Hippocampal formation (tissue), 2 donors: ENCODE measurements at places on chromosomes 1 and 21.
A peak's percentile ranks its signal among the peaks of the same experiment; 100 is the strongest.

- no peak for DNase-seq
Observed at GRCh38 chr1:112544011-112544688, 35.4 kb downstream of the WNT2B start.

- DNase-seq, result no peak
Observed at GRCh38 chr21:43209575-43210453, 41.0 kb downstream of the CRYAA start.

GRCh38 chr1:230160957-230161771 lies 94.1 kb downstream of the GALNT2 start:
- DNase-seq, result no peak

- DNase-seq, result no peak
Observed at GRCh38 chr21:45947716-45948255, 33.8 kb upstream of the COL6A1 start.

DNA sequence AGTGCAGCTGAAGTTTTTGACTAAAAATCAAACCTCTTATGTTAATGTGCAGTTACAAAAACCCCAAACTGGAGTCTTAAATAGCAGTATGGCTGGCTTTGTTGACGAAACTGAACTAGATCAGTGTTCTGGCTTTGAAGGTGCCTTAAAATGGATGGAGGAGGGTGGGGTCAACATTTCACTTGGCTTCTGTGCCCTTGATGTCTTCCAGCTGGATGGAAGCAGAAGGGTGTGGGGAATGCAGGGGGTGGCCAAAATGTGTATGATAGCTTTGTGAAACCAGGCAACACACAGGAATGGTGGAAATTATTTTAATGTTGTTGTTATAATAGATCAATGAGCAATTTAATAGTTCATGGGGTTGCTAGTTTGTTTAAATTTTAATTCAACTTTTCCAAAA lies 96.8 kb upstream of the C1orf105 start:
- no peak for DNase-seq

DNA sequence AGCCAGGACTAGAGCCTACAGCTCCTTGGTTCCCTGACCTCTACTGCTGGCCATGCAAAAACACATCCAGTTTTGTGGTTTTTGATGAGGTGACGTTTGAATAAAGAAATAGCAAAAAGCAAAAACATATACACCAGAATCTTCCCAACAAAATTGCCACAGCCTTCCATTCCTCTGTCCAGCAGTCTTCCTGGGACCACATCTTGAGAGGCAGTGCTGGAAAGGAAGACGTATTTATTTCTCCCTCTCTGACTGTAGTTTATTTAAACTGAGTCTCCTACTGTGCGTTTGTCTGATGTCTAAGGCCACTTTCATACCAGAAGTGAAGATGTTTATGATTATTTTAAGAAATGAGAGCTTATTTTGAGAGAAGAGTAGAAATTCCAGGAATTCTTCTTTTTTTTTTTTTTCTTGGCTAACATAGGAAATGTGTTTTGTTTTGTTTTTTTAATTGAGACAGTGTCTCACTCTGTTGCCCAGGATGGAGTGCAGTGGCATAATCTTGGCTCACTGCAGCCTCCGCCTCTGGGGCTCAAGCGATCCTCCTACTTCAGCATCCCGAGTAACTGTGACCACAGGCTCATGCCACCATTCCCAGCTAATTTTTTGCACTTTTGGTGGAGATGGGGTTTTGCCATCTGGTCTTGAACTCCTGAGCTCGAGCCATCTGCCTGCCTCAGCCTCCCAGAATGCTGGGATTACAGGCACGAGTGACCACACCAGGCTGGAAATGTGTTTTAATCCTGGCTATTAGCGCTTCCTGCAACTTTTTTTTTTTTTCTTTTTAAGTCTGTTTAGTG lies 118.5 kb downstream of the ITSN1 start:
- DNase-seq, result no peak

GRCh38 chr21:45595574-45596295 lies 47.8 kb upstream of the PCBP3 start:
- no peak for DNase-seq

DNA sequence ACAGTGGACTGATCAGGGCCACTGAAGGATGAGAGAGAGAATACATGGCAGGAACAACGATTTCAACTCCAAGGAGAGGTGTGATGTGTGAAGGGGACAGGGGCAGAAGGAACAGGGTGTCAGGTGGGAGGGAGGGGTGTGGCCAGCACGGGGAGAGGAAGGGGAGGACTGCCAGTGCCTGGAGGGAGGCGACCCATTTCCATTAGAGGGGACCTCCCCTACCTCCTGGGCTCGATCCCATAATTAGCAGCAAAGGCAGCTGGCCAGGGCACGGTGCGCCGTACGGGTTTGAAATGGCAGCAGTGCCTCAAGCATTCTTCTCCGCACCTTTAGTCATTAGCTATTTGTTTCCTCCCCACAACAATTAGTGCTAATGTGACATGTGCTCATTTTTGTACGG lies 22.7 kb downstream of the CRYAA start:
- DNase-seq, result no peak

DNA sequence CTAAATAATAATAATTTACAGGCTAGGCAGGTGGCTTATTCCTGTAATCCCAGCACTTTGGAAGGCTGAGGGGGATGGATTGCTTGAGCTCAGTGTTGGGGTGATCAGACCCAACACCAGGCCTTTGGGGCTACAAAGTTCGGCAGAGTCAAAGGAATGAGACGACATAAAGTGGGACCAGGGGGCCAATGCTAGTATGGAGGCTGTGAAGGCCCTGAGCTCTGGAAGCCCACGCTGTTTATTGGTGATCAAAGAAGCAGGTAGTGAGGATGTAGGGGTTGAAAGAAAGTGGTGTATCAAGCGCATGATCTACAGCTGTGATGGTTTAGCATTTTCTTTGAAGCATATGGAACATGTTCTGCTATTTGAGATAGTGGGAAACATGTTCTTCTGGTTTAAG lies 5.6 kb downstream of the BTBD8 start:
- DNase-seq, result no peak

GRCh38 chr1:206864939-206865671 lies at the start of gene IL20:
Gene IL20 (plus strand): TSS chr1:206865623. CDS start chr1:206865853, 230 bp downstream.
- DNase-seq, result peak; percentile 4

GRCh38 chr1:7468248-7468647 lies 302.8 kb upstream of the VAMP3 start:
- DNase-seq, result no peak

- DNase-seq, result no peak
Observed at GRCh38 chr1:65371544-65371943, 48.9 kb upstream of the LEPR start.

DNA sequence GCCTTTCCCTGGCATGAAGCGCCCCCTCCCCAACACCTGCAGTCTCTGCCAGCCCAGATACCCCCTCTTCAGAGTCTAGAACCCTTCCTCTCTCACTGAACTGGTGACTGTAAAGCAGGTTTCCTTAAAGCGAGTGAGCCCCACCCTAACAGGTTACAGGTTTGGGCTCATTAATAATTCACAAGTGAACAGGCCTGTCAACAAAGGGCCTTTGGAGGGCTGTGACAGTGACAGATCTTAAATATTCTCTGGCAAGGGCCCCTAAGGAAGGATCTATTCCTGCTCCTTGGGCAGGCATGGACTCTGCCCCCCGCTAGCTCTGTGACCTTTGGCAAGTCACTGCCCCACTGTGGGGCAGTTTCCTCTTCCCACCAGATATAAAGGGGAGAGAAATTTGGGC lies 5.6 kb upstream of the TTC39A start:
- DNase-seq, result no peak

DNA sequence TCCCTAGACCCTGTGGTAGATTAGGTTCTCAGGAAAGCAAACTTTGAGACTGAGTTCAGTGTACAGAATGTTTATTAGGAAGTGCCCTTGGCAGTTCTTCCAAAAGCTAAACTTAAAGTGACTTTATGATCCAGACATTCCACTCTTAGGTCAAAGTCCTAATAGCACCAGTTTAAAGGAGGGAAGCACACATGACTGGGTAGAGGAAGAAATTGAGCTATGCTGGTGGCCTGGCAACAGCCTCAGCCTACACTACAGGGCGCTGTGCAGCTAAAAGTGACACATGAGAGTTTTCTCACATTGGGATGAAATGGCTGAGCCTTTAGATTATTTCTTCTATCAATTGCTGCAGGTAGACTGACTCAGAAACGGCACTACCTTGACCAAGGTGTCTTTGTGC lies 280.4 kb downstream of the BRINP2 start:
- DNase-seq, result no peak

DNA sequence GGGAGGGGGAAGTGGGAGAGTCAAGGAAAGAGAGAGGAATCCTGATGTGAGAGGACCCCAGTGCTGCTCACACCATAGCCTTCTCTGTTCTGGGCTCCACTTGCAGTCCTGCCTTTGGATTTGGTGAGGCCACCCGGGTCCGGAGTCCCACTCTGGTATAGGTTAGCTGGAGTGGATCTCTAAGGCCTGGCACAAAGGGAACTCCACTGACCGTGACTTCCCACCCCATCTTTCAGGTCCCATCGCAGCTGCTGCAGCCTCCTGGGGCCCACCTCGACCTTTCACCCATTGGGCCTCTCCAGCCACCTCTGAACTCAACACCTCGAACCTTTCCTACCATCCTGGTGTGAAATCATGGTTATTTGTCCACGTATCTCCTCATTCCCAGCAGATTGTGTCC lies 324.4 kb downstream of the MATN1 start:
- no peak for DNase-seq

GRCh38 chr1:7430691-7431090 lies 340.4 kb upstream of the VAMP3 start:
- no peak for DNase-seq

- DNase-seq, result no peak
Observed at GRCh38 chr1:18687273-18687672, 56.6 kb downstream of the PAX7 start.

DNA sequence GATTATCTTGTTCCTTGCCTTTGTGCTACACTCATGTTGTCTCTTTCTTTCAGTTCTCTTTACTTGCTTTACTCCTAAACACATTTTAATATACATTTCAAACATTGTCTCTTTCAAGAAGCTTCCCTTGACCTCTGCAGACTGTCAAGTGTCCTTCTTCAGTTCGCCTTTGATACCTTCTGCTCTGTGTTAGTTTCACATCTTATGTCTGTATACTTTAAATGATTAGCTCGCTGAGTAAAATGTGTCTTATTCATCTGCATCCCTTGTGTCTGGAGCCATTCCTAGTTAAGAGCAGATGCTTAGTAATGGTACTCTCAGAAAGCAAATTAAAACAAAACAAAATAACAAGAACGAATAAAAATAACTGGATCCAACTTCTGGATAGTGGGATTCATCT lies 303.3 kb downstream of the S1PR1 start:
- no peak for DNase-seq

GRCh38 chr1:38308780-38309179 lies 262.2 kb upstream of the POU3F1 start:
- no peak for DNase-seq

DNA sequence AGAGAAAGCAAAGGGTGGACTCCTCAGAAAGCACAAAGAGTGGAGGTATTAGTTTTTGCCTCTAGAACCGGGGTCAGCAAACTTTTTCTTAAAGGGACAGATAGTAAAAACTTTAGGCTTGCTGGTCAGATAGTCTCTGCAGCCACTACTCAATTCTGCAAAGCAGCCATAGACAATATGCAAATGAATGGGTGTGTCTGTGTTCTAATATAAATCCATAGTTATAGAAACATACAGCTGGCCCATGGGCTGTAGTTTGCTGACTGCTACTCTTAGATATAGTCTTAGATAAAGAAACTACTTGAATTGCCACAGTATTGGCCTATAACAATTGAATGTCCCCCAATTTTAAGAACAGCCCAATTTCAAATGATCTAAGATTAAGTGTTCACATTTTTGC lies 101.6 kb upstream of the CACHD1 start:
- no peak for DNase-seq

- DNase-seq, result no peak
Observed at GRCh38 chr21:40200946-40201345, 333.7 kb downstream of the PCP4 start.

GRCh38 chr21:19731251-19731650 lies 1267.0 kb upstream of the NCAM2 start:
- no peak for DNase-seq

- DNase-seq, result no peak
Observed at GRCh38 chr1:168288311-168289052, 7.8 kb downstream of the TBX19 start.

- DNase-seq, result no peak
Observed at GRCh38 chr1:227378871-227379554, 60.7 kb upstream of the CDC42BPA start.

DNA sequence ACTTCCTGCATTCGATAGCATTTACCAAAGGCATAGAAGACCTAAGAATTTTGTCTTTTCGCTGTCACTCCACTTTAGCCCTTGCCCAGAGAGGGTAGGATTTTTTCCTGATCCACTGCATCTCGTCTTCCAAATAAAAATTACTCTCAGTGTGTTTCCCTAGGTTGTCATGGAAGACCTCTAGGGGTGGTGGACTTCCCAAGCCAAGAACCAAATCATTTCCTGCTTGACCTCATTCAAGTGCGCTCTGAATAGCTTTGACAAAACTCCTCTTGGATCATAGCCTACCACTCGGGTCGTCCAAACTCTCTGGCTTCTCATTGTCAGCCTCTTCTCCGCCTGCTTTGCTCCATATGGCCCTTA lies 431 bp upstream of the C1orf52 start:
- peak; percentile 42 for DNase-seq

DNA sequence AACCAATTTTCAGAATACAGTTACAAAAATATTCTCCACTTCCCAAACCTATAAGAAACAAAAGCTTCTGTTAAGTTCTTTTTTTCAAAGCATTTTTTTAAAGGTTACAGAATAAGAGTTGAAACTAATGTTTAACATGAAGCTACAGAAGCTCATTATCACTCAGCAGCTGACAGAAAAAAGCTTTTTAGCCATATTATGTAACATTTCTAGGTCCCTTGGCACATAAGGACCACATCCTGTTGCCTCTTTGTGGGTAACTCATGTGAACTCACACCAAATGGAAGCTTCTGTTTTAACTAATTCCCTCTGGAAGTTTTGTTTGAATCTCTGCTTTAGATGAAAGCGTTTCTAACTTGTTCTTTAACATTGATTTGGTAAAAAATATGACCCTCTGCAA lies 242.5 kb upstream of the TMPRSS15 start:
- DNase-seq, result no peak

GRCh38 chr1:162676087-162676486 lies 43.8 kb downstream of the DDR2 start:
- DNase-seq, result no peak

GRCh38 chr1:231971397-231972110 lies 345.0 kb downstream of the DISC1 start:
- no peak for DNase-seq

DNA sequence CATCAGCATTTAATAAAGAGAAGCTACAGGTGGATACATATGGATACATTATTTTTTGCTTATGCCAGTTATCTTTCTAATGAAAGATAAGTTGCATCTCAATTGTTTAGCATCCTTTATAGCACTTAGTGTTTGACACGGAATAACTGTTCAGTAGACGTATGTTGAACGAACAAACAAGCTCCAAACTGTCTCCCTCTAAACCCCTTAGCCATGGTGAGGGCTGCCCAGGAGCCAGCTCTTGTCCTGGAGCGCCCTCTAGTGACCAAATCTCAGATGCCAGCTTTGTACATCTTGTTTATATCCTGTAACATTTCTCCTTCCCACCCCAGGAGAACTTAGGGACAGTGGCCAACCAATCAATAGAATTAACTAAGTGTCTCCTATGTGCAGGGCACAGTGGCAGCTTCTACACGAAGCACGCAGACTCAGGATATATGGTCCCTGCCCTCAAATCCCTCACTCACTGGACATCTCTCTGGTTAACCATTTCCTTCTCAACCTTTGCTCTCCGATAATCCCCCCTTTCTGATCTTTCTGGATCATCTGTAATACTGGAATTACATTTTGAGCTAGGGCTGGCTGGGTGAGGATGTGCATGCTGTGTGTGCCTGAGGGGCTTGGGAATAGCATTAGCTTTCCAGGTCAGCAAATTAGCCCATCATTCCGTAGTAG lies 22.9 kb downstream of the KCNA10 start:
- peak; percentile 71 for DNase-seq
